ENCODE measurements at places on chromosomes 16 and 17.

GRCh38 chr17:50798424-50799288 lies 31.3 kb upstream of the ANKRD40CL start:
- no peak for DNase-seq

- DNase-seq: no peak
Observed at GRCh38 chr17:27239046-27239445, 54.9 kb upstream of the WSB1 start.

DNA sequence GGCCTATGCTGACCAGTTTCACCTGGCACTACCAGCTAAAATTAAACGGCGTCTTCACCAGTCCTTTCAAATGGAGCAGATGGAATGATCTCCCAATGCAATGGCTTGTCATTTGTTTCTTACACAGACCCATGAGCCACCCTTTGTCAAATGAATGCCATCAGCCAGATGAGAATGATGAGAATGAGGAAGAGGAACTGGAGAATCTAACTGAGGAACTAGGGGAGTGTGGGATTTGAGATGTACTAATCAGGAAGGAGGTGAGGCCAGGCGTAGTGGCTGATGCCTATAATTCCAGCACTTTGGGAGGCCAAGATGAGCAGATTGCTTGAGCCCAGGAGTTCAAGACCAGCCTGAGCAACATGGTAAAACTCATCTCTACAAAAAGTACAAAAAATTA lies 116.4 kb downstream of the HS3ST3A1 start:
- no peak for DNase-seq

DNA sequence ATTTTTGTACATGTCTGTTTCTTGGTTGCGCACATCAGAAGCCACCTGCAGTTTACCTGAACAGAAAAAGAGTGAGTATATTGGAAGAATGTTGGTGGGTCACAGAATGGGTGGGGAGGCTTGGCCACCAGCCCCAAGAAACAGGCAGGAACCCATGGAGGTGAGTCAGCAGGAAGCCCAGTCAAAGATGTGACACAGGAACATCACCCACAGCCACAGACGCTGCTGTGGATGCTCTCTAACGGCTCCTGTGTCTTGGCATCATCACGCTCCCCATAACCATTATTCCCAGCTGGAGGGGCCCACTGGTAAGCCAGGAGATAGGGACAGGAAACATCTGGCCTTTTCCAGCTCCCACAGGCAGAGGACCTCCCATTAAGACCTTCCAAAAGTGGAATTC lies 94.0 kb upstream of the WSB1 start:
- no peak for DNase-seq

DNA sequence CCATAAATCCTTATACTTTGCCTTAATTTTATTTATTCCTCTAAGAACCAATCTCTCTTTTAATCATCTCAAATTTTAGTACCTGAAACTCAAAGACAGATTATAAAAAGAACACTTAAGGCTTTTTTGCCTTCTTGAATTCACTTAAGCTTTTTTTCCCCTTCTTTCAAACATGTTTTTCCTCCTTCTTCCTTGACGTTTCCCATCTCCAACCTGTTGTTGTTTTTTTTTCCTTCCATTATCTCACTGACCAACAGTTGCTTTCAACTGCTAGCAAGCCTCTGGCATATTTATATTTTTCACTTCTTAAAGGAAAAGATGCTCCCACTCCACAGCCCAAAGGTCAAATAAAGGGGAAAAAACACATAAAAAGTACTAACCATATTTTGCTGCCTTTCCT lies 32.2 kb downstream of the SPOP start:
- no peak for DNase-seq

GRCh38 chr17:43769859-43770258 lies 8.9 kb downstream of the DUSP3 start:
- no peak for DNase-seq

DNA sequence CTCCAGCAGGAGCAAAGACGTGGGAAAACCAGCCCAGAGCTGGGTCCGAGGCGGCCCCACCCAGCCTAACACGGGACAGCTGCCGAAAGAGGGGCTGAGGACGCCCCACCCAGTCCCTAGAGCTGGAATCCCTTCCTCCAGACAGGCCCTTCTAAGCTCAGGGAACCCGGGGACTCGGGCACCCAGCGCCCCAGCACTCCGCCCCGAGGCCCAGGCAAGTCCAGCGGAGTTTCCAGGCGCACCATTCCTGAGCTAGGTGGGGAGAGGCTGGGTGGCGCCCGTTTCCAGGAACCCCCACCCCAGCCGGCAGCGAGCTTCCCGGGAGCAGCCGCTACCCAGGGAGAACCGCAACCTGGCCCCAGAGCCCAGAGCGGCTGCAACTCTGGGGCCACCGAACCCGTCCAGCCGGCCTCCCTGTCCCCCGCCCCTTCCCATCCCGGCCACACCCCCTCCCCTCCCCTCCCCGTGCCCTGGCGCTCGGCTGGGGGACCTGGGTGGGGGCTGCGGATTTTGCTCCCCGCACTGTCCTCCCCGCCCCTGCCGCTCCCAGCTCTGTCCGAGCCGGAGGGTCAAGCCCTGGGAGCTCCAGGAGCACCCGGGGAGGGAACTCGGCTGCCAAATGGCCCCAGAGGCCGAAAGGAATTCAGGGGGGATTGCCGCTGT lies 536 bp downstream of the TMC6 start:
- DNase-seq: no peak

DNA sequence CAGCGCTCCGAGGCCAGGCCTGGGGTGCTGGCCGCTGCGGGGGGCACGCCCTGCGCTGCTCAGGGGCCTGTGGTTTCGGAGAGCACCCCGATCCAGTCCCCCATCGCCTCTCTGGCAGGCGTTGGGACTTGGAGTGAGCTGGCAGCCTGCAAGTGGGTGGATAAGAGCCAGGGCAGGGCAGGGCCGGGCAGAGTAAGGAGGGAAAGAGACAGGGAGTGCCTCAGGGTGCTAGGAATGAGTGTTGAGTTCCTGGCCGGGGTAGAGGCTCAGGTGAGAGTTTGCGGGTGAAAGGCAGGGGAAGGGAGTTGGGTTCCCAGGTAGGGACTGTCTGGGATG lies 1.3 kb downstream of the CDH13 start:
- DNase-seq: no peak

DNA sequence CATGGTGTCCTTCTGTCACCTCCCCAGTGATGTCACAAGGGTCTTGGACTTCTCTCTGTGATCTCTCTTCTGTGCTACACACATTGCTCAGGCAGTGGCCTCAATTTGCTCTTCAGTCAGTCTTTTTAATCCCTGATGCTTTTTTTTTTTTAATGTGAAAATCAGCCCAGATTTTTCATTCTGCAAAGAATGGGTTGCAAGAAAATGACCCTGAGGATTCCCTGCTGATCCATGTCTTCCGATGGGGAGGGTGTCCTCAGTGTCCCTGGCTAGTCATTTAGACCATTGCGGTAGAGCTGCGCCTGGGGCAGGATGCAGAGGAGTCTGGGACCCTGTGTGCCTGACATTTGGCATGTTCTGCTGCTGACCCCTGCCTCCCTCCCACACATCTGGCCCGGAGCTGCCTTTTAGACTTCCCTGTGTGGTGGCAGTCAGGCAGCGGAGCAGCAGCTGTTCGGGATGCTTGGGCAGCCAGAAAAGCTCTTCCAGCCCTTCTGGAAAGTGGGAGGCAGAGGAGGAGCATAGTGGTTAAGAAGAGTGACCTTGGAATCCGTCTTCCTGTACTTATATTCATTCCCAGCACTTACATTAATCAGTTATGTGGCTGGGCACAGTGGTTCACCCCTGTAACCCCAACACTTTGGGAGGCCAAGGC lies 12.3 kb downstream of the GPT2 start:
- DNase-seq: no peak

DNA sequence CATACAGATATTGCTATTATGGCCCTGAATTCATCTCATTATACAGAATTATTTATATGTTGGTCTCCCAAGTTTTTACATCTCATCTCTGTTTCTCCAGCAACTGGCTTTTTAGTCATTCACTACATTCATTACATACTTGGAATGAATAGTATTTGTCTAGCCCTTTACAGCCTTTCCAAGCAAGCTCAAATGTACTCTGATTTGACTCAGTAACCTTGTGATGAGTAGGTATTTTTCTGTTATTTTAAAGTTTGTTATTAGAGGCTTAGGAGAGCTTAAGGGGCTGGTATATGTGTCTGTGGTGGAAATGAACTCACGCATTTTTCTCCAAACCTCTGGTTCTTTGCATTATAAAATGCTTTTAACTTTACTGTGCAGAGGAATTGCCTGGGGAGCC lies 224.7 kb downstream of the SNX29 start:
- no peak for DNase-seq

GRCh38 chr17:81470944-81471817 lies 41.4 kb downstream of the ACTG1 start:
- DNase-seq: no peak

GRCh38 chr17:32569171-32570080 lies 82.6 kb downstream of the CDK5R1 start:
- DNase-seq: no peak

DNA sequence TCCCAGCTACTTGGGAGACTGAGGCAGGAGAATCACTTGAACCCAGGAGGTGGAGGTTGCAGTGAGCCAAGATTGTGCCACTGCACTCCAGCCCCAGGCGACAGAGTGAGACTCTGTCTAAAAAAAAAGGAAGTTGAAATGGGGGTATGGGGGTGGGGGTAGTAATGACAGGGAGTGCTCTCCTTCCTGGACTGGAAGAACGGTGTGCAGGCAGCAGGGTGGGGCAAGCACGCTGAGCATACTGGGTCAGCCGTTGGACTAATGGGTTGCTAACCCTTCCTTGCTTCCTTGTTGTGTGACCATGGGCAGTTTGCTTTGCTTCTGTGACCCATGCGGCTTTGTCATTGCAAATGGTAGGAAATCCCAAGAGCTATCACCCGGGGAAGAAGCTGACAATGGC lies 16.5 kb downstream of the KATNIP start:
- DNase-seq: no peak

DNA sequence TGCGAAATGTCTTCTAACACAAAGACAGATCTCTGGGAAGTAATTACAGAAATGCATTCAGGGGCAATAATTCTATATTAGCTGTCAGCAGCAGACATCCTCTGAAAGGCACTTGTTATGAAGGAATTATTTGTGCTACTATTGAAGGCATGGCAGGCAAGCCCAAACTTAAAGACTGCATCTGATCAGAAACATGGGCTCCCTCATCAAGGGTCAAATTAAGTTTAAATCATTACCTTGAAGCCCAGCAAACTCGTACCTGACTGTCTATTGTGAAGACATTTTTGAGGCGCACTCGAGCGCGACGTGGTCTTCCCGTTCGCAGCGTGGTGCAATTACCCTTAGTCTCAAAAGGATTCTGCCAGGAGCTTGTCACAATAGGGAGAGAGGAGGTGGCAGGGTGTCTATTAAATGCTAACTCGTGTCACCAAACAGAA lies 110.6 kb downstream of the ZNF423 start:
- DNase-seq: no peak

GRCh38 chr17:59267776-59268175 lies 47.5 kb downstream of the GDPD1 start:
- DNase-seq: no peak

- no peak for DNase-seq
Observed at GRCh38 chr17:77058016-77058415, 82.8 kb upstream of the SEC14L1 start.

DNA sequence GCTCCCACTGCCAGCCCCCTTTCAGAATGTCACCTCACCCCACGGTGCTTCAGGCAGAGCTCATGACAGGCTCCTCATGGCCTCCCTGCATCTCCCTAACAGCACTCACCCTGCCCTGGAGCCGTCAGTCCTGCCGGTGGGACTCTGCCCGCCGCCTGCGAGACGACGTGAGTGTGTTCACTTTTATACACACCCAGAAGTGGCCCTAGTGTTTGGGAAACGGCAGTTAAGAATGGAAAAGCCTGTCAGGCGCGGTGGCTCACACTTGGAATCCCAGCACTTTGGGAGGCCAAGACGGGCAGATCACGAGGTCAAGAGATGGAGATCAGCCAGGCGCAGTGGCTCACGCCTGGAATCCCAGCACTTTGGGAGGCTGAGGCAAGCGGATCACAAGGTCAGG lies 12.3 kb upstream of the CYTH1 start:
- DNase-seq: no peak

DNA sequence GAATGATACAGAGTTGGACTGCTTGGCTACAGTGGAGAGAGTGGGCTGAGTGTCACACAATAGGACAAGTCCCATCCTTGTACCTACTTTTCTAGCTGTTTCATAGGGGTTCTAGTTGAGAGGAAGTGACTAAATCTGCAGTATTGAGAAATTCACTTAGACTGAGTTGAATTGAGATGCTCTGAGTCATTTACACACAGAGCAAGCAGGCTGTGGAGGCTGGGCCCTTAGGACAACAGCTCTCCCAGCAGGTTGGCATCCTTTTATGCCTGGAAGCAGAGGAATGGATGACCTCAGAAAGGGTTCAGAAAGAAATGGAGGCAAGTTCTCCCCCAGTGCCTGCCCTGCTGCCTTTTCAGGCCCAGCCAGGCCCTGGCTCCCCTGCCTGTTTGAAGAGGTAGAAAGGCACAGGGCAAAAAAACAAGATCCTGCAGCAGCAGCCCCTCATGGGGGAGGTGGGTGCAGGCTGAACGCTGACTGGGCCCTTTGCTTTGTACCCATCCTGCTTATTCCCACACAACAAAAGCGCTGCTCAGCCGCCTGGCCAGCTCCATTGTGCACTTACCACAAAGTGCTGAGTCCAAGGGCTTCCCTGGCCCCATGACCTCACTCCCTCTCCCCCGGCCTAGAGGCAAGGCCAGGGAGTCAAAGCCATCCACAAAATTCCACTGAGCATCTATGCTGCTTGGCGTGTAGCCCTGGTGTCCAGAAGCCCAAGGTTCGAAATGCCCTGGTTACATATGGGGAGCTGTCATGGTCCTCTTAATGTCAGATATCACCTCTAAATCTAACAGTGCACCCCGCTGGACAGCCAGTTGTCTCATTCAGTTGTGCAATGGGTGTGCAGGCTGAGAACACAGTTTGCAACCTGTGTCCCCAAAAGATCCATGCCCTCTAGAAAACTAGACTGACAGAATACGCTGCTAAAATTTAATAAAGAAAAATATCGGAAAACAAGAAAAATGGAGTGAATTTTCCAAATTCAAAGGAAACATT lies 5.4 kb upstream of the CRYBA1 start:
- no peak for DNase-seq

GRCh38 chr17:7883781-7884386 lies 4.7 kb upstream of the CHD3 start:
- DNase-seq: peak; percentile 27

DNA sequence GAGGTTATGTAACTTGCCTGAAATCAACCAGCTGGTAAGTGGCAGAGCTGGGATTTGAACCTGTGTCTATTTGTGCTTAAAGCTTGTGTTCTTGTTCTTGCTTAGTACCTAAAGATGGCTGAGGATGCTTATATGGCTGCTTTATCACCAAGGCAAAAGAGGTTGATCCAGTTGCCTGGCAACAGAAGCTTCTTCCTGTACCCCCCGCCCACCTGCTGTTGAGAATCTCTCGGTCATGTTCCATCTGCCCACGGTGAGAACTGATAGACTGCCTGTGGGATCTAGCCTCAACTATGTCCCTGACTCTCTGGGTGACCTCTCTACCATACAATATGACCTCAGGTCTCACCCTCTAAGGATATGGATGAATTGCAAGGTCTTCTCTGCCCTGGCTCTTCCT lies 60.7 kb downstream of the ABCC6 start:
- DNase-seq: no peak

DNA sequence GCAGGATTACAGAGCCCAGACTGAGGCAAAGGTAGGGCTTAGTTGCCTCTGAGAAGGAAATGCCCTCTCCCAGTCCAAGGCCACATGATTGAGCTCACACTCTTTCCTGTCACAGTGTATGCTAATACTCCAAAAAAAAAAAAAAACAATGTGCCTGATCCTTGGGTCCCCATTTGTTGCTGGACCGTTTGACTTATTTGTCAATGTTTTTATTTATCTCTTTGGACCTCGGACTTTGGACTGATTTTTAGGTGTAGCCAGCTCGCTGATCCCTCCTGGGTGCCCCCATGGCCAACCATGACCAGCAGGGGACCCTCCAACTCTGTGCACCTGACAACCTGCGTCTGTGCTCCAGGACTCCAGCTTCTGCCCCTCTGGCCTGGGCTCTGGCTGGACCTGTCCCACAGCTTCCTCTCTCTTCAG lies 622 bp upstream of the CCL16 start:
- DNase-seq: no peak

Measured in effector memory CD4-positive, alpha-beta T cell (primary cell).